ENCODE measurements at places on chromosomes 5 and 9.

- H3K4me3 ChIP-seq, result peak overlapping the region; percentile 89
- no peak for DNase-seq
- no peaks in the 10 kb centered on the region for H3K36me3 ChIP-seq
- peaks cover 9% of the 10 kb centered on the region for H3K27me3 ChIP-seq
- peaks cover 6% of the 10 kb centered on the region for H3K4me1 ChIP-seq
- no peak overlapping the region for H3K27ac ChIP-seq
Observed at GRCh38 chr9:137421838-137422603, 941 bp downstream of the EXD3 start.

GRCh38 chr5:72123764-72124376 is 16.6 kb downstream of the MAP1B start:
- no peak for DNase-seq
- H3K4me3 ChIP-seq, result no peak overlapping the region
- H3K27ac ChIP-seq, result peak overlapping the region; percentile 40
- no peaks in the 10 kb centered on the region for H3K36me3 ChIP-seq
- no peaks in the 10 kb centered on the region for H3K27me3 ChIP-seq

DNA sequence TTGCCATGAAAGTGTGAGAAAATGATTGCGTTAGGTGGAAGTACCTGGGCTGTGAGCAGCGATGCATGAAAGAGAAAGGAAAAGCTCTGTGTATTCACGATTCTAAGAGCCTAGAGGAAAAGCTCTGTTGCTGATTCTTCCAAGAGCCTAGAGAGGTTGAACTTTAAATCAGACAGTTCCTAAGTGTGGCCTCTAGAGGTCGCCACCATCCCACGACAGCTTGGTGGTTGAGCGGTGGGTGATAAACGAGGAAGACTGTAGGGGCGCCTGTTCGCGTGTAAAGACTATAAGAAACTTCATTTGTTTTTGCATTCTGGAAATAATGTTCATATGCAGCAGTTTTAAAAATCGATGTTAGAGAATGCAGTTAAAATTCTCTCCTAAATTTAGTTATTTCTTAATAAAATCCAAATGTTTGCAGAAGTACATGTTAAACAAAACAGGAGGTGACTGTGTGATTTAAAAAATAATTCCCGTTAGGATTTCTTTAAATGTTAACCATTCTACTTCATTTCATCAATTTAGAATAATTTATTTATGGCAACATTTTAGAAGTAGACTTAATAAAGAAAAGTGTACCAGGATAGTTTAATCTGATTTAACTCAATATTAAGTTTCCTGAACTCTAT is 107.7 kb downstream of the TENT4A start:
- 0 out of 2 replicates have a peak, but pooled peaks cover 2% of the 10 kb centered on the region for H3K4me1 ChIP-seq
- H3K36me3 ChIP-seq, result no peaks in the 10 kb centered on the region
- H3K27me3 ChIP-seq, result no peaks in the 10 kb centered on the region
- H3K27ac ChIP-seq, result no peak overlapping the region
- no peak overlapping the region for H3K4me3 ChIP-seq
- DNase-seq, result peak; percentile 80

DNA sequence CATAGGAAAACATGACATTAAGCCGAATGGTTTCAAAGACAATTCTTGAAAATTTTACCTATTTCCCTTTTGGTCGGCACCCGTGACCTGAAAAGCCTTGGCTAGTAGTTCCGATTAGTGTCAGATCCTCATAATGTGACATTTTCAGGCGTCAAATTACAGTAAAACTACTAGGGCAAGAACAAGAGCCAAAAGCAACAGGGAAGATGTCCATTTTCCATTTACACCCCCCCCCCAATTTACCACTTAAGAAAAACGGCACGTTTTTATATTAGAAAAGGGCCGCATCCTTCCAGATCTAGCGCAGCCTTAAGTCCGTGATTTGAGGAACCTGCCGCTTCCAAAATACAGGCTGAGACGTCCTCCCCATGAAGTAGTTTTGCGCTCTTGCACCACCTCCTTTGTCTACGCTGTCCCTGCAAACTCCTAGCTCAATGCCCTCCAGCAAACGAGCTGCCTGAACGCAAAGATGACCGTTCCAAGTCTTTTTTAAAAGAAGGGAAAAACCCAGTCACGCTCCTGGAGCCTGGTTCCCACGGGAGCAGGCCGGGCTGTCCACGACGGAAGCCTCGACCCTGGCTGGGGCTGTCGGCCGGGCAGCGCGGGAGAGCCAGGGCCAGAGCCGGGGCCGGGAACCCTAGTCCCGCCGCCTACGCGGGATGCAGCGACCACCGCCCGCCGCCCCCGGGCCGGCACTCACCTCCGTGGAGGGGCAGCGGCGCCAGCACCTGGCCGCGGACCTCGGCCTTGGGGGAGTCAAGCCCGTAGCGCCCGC is 616 bp downstream of the RNF130 start:
- no peaks in the 10 kb centered on the region for H3K36me3 ChIP-seq
- H3K27me3 ChIP-seq, result peaks cover 35% of the 10 kb centered on the region
- peak overlapping the region; percentile 91 for H3K4me3 ChIP-seq
- no peak overlapping the region for H3K27ac ChIP-seq
- DNase-seq, result peak; percentile 56
